Esophagus squamous epithelium (tissue), 5 donors: ENCODE measurements at places on chromosomes 3 and 15.

DNA sequence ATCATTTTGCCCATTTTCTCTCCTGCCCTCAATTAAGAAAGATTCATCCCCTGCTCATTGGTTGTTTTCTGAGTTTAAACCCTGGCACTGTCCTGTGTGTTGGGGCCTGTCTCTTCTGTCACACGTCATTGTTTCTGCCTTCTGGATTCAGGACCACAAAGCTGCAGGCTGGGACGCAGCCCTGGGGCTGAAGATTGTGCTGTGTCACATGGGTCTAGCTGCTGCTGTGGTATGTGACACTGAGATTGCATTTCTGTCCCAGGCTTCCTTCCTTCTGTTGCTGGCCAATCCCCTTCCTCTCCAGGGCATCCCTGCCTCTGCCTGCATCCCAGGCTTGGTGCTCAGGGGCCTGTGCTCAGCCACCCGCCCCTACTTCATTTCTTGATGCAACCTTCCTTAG, 28.9 kb downstream of the INSYN1 start:
- no peak for DNase-seq

- no peak for DNase-seq
These were observed 31.2 kb downstream of the RYR3 start for GRCh38 chr15:33341953-33342352.

- DNase-seq = no peak
These were observed 323.3 kb upstream of the TLE3 start for GRCh38 chr15:70420948-70421482.

- DNase-seq = no peak
These were observed 226.9 kb upstream of the CHRNA7 start for GRCh38 chr15:31803388-31803884.

GRCh38 chr15:74176262-74177214, 3.0 kb downstream of the ISLR start:
- DNase-seq = no peak

- DNase-seq = no peak
These were observed 871.8 kb downstream of the OTOL1 start for GRCh38 chr3:162368417-162368816.

DNA sequence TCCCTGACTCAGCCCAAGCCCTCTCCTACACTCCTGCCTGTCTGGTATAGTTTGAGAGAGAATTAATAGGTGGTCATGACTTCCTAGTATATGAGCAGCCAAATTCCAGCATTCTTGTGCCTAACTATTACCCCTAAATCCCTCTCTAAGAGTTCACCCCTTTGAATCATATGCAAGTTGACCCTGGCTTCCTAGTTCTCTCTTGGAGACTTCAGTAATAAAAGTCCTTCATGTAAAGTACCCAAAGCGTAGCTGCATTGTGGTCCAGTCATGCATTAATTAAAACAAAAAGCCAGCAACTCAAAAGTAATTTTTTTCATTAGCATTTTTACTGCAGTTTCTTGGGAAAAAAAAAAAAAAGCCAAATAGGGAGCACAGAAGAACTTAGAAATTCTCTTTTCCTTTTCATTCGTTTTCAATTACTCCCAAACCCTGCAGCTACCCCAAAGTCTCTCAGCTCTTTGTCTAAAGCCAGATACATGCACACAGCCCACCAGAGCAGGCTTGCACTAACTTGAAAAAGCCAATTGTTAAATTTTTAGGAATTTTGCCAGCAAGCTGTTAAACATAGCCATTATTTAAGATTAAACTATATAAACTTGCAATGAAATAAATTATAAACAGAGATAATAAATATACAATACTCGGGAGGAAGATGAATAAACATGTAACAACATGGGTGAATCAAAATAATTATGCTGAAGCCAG, 50.1 kb upstream of the STT3B start:
- DNase-seq = no peak
